ENCODE measurements at places on chromosomes 1 and 21.

- no peak for DNase-seq
Measured at GRCh38 chr1:51558375-51558924, 39.4 kb upstream of the EPS15 start.

DNA sequence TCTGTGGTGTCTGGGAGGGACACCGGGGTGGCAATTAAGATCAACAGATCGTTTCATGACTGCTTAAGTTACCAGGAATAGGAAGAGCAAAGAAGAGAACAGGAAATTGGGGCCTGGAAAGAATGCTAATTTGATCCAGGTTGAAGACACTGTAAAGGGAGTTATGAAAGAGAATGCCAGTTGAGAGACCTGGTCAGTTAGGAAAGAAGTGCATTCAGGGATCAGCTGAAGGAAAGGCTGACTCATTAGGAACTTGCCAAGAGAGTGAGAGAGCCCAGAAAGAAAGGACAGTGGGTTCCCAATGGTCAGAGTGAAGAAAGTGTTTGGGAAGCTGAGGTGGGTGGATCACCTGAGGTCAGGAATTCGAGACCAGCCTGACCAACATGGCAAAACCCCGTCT, 119.6 kb downstream of the UBE2U start:
- no peak for DNase-seq

DNA sequence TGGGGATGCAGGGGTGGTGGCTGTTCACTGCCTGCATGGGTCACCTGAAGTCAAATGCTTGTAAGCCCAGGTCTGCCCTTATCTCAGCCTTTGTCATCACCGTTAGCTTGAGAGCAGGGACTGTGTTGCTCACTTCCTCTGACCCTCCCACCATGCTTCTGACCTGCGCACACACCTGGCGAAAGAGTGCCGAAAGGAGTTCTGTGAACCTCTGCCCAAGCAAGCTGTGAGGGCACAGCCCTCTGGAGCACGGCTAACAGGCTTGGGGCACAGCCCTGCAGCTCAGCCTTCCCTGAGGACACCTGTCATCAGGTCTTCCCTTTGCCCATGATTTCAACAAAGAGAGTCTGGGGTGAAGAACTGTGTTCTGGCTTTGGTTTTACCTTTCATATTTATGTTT, 93.8 kb downstream of the SUSD4 start:
- no peak for DNase-seq

- peak; percentile 29 for DNase-seq
Measured at GRCh38 chr1:93908394-93909145, 660 bp downstream of the GCLM start.

DNA sequence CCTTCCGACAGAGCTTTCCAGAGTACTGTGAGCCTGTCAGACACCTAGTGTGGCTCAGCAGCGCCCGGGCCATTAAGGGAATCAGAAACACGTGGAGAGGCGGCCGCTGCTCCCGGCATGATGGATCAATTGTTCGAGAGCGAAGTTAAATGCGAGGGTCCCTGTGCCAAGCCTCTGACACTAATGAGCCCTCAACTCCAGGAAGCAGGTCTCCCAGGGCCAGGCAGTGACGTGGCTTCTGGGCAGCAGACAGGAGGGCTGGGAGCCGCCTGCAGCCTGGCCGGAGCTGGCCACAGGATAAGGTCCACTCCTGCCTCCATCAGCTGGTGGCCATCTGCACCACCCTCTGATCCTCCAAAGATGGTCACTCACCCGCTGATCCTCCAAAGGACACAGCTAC, 67.5 kb upstream of the CLDN14 start:
- DNase-seq = no peak

Measured in NCI-H774 (cell line).